ENCODE measurements at places on chromosomes 16 and 17.

- no peak for DNase-seq
Measured at GRCh38 chr17:17567631-17568030, 23.9 kb downstream of the PEMT start.

DNA sequence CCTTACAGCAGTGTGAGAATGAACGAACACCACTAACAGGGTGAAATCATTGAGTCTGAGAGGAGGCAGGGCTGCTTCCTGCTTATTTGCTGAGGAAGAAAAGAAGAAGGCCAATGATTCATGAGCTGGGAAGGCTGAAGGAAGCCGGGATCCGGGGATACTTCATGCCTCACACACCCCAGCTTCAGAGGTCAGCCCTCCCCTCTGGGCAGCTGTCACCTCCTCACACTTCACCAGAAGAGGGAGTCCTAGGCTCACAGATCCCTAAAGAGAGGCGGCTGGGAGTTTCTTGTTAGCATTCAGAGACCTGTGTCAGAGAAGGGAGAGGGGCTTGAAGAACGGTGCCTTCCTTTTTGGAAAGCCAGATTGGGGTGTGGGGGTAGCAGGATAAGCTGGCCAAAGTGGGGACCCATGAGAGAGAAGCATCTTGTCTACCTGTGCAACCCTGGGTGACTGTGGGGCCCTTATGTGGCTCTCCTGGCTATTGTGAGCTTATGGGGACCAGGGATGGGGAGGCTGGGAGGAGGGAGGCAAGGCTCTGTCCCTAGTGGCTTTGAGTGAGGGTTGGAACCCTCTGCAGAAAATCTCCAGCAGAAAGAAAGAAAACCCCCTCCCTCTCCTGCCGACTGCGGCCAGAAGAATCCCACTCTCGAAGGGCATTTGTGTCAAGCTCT, 94.6 kb downstream of the RGS9 start:
- DNase-seq, result peak; percentile 84

- no peak for DNase-seq
Measured at GRCh38 chr16:14148016-14148415, 76.9 kb downstream of the MRTFB start.

DNA sequence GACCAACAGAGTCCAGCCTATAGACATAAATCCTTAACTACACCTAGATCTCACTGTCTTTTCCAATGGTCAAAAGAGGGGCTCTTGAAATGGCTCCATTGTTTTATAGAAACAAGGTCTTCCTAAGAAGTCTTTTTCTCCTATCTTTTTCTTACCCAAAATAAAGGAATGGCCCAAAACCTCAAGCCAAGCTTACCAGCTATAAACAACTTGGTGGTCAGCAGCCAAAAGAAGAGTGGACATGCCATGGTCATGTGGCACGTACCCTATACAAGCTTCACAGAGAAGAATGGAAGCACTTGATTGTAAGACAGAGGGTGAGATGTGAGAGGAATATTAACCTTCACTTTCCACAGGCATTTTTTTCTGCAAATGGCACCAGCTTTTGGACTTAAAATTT, 82.1 kb upstream of the GNAO1 start:
- no peak for DNase-seq

GRCh38 chr16:58021661-58022551, 3.6 kb upstream of the MMP15 start:
- DNase-seq, result peak; percentile 61

DNA sequence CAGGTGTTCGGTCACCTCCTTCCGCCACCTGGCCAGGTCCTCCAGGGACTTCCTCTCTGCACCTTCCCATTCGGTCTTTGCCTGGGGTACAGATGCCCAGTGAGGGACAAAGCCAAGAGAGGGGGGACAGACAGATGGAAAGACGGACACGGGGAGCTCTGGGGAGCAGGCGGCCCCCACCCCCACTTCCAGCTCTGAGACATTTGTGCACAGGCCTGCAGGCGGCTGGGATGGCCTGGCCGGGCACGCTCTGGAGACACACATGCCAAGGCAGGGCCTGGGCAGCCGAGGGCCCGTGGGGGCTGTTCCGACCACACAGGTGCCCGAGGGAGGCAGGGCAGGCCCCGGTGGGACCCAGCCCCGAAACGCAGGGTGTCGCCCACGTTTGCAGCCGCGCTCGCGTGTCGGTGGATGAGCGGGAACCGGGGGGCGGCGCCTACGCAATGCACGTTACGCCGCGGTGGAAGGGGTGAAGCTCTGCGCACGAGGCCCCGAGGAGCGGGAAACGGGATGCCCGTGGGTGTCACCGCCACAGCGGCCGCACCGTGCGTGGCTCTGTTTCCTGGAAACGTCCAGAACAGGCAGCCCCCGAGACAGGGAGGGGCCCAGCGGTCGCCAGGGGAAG, 6.0 kb downstream of the PERCC1 start:
- no peak for DNase-seq

GRCh38 chr17:31565652-31566051, 174.2 kb downstream of the RAB11FIP4 start:
- no peak for DNase-seq

DNA sequence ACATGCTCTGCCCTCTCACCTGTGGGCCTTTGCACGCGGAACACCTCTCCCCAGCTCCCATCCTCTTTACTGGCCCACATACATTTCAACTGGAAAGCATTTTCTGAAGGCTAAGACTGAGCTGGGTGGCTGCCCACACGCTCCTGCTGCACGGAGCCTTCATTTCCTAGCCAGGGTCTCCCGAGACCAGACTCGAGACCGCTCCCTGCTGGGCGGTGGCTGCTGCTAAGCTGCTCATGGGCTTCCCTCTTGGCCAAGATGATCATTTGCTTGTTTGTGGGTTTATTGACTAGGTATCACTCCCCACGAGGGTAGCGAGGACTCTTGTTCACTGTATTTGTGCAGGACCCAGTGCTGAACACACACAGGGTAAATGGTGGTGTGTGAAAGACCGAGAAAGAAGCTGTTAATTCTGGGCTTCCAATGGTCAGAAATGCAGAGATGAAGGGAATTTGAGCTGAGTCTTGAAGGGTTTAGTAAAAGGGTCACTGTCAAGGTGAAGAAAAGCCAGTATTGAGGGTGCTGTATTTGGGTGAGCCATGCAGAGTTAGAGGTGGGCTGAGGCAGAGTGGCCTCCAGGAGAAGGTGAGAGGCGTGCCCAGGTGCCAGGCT, 907 bp downstream of the TRAPPC2L start:
- DNase-seq, result peak; percentile 60

GRCh38 chr17:61335845-61336655, 63.6 kb upstream of the TBX2 start:
- DNase-seq, result no peak

- DNase-seq, result no peak
Measured at GRCh38 chr17:36213695-36214094, 2.8 kb downstream of the CCL4L2 start.

DNA sequence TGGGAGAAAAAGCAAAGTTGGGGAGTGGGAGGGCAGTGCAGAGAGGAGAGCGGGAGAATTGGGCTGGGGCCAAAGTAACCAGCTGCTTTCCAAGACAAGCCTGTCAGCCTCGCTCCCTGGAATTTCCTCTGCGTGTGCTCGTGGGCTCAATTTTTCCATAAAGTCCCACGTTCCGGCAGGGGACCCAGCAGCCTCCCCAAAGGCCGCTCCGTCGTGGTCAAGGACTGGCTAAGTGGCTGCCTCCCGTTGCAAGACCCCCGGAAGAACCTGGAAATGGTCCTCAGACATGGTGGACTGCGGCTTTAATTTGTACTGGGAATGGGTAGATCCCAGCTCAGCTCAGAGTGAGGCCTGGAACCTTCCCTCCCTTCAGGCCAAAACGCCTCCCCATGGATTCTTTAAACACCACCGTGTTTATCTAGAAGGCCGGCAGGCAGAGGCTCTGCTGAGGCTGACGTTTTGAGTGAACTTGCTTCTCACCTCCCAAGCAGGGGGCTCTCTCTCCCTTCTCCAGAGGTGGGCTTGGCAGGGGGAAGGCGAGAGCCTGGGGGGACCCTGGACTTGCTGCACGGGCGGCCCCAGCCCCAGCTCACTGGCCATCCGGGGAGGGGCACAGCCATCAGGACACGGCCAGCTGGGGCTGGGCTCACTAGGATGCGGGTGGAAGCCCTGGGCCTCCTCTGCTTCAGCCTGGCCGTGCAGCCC, 190.0 kb downstream of the C16orf95 start:
- peak; percentile 40 for DNase-seq

GRCh38 chr17:57368637-57369336, 112.5 kb downstream of the MSI2 start:
- no peak for DNase-seq

DNA sequence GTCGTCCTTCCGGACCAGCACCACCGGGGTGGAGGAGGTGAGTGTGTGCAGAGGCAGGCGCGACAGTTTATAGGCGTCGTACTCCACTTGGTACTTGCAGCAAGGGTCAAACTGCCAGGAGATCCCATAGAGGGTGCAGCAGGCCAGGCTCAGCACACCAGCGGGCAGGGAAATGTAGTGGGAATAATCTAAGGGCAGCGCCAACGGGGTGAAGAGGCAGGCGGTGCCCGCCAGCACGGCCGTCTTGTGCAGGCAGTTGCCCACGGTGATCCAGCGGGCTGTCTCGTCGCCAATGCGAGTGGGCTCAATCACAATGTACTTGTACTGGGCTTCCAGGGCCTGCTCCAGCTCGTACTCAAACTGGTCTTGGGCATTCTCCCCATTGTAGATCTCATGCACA, 15.6 kb downstream of the TMEM11 start:
- no peak for DNase-seq

- no peak for DNase-seq
Measured at GRCh38 chr16:52456368-52456767, 90.6 kb downstream of the TOX3 start.

GRCh38 chr17:77909236-77909635, 49.3 kb upstream of the TNRC6C start:
- no peak for DNase-seq

- no peak for DNase-seq
Measured at GRCh38 chr17:4610656-4611055, 26.3 kb downstream of the SMTNL2 start.

- DNase-seq, result no peak
Measured at GRCh38 chr16:51949282-51949681, 597.7 kb downstream of the TOX3 start.

DNA sequence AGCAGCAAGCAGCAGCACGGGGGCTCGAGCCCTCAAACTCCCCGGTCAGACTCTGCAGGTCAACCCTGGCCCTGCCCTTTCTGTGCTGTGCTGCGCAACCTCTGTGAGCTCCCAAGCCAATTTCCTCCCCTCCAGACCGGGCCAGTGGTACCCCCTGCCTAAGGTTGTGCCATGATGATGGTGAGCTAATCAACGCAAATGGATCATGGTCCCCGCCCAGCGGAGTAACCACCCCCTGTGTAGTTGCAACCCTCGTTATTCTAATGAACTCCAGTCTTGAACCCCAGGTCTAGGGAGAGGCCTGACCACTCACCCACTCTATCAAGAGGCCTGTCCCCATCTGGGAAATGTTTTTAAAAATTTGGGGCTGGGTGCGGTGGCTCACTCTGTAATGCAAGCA, 201.8 kb upstream of the FOXF1 start:
- no peak for DNase-seq

DNA sequence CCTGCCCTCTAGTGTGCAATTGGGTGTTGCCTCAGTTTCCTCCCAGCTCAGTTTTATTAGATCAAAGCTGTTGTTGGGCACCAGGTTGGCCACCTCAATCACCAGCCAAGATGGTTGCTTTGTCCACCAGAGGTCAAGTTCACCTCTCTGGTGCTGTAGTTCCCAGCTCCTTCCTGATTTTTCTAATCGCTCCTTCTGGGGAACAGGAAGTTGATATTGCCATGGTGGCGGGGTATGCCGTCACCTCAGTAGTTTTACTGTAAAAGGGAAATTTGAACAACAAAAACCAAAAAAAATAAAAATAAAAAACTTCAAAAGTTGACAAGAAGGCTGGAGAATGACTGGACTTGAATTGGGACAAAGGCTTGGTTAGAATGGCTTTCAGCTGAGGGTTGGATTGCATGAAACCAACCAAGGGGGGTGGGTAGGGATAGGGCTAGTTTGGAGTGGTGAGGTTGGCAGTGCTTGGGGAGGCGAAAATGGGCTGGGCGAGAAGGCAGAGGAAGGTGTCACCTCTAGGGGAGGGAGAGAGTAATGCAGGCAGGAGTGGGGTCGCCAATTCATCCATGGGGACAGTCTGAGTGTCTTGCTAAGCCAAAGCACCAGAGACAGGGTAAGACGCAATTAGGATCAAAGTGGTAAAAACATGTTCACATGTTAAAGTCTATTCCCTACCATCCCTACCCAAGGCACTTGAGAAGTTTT, 6.2 kb downstream of the EFNB3 start:
- DNase-seq, result no peak

DNA sequence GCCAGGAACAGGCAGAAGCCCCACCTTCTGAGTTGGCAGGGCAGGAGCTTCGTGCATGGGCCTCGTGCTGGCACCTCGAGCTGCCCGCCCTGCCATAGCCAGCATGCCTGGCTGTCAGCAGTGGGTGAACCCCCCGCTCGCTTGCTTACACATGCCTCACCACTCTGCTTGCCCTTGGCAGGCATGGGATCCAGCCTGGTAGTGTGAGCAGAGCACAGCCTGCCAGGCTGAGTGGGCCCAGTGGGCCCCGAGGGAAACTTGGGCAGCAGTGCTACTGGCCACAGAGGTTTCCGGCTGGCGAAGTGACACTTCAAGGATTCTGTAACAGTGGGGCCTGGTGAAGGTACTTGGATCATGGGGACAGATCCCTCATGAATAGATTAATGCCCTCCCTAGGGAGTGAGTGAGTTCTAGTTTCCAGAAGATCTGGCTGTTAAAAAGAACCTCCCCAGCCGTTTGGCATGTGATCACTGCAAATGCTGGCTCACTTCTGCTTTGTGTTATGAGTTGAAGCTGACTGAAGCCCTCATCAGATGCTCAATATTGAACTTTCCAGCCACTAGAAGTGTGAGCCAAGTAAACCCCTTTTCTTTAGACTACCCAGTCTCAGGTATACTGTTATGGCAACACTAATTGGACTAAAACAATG, 114.7 kb downstream of the BCAS3 start:
- peak; percentile 25 for DNase-seq

Data from stromal cell of bone marrow (primary cell).